Esophagus mucosa (tissue), 1 donor: ENCODE measurements at places on chromosomes 16 and 17. TPM values are rescaled to one million over a fixed set of nuclear protein-coding genes. Genes with fewer than 3 reads are reported as not detected.

- no peak for ATAC-seq
Observed at GRCh38 chr16:11010575-11011221, 66.3 kb downstream of the CLEC16A start.

DNA sequence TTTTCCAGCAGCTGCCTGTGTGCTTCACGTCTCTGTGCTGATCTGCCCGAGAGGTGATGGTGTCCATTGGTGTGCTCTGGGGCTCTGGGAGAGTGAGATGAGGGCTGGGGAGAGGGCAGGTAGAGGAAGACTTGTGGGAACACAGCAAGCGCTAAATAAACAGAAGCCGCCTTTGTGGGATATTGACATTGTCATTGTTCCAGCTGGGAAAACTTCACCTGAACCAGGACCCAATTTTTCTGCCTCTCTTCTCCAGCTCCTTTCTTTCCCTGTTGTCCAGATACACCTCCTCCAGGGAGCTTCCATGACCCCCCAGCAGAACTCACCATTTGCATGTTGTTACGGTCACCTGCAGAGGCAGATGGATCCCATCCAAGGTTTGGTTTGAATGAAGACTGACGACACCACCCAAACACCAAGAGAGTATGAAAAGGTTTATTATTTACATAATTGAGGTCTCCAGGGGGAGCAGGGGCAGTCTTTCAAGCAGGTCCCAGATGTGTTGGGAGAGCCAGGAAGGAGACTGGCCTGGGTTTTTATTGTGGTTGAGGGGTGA is 3.6 kb upstream of the ITGA3 start:
- no peak for ATAC-seq

DNA sequence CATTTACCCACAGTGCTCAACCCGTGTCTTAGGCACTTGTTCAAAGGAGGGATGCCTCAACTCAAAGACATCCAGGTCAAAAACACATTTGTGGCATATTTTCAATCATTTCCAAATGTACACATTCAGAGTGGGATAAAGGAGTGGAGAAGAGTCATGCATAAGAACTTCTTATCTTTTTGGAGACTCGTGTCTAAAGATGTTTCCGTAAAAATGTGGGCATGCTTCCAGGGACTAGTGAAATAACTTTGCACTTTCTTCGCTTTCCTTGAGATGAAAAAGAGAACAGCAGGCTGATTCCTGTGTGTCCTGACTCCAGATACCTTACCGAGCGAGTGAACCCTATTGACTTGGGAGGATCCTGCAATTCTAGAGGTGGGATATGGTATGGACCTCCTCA is 256.6 kb upstream of the KCNJ16 start:
- ATAC-seq: no peak

DNA sequence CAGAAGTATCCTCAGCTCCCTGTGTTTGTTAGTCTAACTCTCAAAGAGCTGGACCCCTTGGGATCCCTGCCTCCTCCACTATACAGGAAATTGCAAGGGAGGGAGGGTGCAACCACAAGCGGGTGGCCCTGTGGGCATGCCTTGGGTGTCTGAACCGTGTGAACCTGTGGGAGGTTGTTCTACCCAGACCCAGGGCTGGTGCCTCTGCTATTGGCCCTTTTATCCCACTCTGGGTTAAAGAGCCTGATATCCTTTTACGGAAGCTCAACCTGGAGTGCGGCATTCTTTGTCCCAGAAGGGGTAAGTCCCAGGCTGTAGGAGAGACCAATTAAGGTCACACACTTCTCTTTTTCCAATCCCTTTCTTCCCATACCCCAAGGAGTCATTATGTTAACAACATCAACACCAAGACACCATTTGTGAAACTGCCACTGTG is 53.4 kb downstream of the ARSG start:
- ATAC-seq: peak; percentile 27

DNA sequence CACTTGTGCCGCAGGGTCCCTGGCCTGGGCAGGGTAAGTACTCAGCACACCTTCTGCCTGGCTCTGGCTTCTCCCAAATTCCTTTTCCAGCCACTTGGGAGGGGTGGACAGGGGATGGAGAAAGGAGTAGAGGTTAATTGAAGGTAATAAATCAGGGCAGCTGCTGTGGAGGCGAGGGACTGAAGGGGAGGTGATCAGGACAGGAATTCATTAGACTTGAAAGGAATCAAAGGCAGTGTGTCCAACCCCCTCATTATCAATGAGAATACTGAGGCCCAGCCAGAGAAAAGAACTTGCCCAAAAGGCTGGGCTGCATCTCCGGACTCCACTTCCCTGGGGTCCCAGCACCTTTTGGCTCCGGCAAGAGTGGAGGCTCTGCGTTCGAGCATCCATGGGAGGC is 2.4 kb downstream of the SOST start:
- ATAC-seq: no peak

- ATAC-seq: peak; percentile 30
Observed at GRCh38 chr17:44024271-44024663, 9.5 kb upstream of the TMEM101 start.

Gene EVPL
- 175 TPM for total RNA-seq

DNA sequence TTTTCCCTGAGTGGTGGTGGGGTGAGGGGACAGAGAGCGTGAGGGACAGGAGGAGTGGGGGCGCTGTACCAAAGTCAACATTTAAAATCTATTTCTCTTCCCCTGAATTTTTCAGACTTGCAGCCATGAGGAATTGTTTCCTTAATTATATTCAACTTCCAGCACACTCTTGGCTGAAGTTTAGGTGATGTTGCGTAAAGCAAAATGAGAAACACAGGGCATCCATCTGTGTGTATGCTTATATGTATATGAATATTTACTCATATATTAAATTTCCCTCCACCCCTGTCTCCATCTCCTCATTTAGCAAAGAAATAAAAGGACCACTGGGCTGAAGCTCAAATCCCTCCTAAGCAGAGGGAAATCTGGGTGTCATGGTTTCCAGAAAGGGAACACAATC is 218.1 kb downstream of the XYLT1 start:
- ATAC-seq: no peak

DNA sequence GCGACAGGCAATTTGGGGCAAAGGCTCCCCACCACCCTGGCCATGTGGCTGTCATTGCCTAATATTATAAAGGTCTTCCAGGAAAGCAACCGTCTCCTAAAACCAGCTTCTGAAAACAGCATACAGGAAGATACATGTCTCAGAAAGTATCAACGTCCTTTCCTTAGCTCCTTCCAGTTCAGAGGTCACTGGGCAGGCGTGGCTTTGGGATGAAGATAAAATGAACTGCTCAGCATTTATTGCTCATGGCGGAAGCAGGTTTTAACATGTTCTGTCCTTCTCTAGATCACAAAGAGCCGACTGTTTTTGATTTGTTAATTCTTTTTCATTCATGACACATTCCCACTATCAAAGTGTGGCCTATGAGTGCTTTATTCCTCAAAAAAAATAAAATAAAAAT is 8.0 kb downstream of the CFAP20 start:
- ATAC-seq: peak; percentile 69

DNA sequence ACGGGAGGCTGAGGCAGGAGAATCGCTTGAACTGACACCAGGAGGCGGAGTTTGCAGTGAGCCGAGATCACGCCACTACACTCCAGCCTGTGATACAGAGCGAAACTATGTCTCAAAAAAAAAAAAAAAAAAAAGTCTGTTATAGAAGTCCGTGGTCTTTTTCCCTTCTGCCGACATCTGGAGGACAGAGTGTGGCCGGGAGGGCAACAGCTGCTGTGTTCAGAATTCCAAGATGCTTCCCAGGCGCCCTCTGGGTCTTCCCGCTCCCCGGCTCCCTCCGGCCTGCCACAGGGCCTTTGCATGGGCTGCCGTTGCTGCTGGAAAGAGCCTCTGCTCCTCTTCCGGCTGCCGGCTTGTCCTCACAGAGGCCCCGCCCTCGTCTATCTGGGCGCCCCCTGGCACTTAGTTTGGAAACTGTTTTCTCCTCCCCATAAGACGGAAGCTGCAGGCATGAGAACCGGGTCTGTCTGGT is 2.4 kb upstream of the CACNA1H start:
- no peak for ATAC-seq

Gene SEPHS2
- 21.6 TPM for total RNA-seq

DNA sequence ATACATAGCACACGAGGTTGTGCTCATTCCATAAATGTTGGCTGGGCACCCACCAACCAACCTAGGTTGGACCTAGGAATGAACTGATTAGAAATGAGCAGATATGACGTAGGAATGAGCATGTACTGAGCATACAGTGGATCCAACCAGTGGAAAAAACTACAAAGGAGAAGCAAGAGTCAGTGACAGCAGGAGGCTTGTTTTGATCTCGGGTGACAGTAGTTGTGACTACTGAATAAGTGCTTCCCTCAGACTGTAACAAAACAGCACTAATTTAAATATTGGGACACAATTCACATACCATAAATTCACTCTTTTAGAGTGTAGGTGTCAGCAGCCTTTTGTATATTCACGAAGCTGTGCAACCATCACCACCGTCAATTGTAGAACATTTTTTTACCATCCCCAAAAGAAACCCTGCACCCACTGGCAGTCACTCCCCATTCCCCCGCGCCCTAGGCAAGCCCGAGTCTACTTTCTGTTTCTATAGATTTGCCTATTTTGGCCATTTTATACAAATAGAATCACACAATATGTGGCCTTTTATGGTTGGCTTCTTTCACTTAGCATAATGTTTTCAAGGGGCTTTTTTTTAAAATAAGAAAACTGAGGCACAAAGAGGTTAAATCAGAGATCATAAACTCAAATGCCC is 7.0 kb downstream of the VAC14 start:
- ATAC-seq: no peak

GRCh38 chr16:68247400-68247799 is 2.2 kb downstream of the PLA2G15 start:
- no peak for ATAC-seq

Gene SLC47A2
- total RNA-seq: 0.92 TPM

DNA sequence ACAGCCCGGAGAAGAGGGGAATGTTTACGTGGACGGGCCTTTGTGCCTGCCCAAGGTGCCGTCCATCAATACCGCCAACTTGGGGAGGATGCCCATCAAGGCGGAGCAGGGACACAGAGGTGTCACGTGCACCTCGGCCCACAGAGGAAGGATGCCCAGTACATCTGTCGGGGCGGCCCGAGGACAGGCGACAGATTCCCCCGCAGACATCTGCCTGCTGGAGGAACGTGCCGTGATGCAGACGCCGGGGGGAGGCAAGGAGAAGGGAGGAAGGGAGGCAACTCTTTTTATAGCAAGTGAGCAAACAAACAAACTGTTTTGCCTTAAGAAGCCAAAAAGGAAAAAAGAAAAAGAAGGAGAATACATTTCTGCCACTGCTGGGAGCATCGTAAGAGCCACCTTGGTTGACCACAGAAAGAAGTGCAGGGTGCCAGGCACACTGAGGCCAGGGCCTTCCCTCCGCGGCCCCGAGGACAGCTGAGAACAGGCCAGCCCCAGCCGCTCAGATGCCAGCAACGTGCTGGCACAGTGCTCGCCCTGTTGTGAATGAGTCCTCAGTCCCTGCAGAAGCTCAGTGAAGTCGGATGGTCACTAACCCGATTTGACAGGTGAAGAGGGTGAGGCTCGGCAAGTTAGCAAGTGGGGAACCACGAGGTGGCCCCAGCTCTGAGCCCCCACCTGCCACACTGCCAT is 146.4 kb downstream of the RBFOX3 start:
- ATAC-seq: no peak

DNA sequence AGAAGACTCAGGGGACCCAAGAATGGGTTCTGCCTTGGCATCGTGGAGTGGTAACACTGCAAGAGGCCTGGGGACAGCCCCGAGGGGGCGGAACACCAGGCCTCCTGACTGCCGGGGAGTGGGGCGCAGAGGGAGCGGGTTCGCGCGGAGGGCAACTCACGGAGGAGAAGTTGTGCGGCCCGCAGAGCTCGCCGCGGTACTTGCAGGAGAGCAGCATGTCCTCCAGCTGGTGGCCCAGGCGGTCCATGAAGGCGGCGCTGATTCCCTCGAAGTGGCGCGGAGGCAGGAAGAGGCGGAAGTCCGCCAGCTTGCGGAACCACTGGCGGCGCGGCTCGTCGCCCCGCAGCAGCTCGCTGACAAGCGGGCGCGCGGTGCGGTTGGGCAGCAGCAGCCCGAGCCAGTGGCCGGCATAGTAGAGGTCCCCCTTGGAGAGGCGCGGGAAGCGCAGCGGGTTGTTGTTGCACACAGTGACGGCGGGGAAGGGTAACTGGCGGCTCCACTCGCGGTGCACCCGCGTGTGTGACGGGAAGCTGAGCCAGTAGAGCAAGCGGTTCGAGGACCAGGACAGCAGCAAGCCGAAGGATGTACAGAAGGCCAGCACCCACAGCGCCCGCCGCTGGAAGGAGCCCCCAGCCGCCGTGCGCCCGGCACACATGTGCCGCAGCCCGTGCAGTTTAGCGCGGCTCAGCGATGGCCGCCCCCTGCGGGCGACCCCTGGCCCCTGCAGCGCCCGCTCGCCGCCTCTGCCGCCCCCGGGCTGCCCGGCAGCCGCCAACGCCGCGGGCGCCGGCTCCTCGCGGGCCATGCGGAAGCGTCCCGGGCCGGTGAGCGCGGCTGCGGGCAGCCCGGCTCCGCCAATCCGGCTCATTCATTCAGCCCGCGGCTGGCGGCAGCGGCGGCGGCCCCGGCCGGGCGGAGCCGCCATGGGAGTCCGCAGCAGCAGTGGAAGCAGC is 1.6 kb downstream of the ASIC2 start:
- ATAC-seq: no peak

Gene DRC7
- not detected for total RNA-seq

Gene TOP2A
- 56.1 TPM for total RNA-seq

DNA sequence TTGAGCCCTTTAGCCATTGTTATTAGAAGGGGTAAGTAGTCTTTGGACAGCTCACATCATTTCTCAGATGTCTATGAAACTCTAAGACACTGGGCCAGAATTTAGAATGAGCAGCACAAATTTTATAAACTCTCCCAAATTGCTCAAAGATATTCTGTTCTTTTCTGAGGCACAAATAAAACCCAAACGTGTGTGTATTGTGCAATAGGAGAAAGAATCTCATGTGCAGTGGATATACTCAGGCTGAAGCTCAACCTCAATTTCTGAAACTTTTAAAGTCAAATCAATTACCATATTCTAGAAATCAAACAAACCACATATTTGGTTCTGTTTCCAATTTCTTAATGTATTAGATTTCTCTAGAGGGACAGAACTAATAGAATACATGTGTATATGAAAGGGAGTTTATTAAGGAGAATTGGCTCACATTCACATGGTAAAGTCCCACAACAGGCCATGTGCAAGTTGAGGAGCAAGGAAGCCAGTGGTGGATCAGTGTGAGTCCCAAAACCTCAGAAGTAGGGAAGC is 403.6 kb downstream of the RBFOX1 start:
- no peak for ATAC-seq

GRCh38 chr16:19177111-19177739 is 9.2 kb downstream of the SYT17 start:
- ATAC-seq: no peak

Gene PLA2G10
- total RNA-seq: not detected

- ATAC-seq: no peak
Observed at GRCh38 chr16:49773534-49774475, 82.1 kb downstream of the ZNF423 start.

Gene PRMT7
- total RNA-seq: 14.8 TPM

GRCh38 chr16:17194190-17194780 is 276.5 kb downstream of the XYLT1 start:
- ATAC-seq: peak; percentile 36

DNA sequence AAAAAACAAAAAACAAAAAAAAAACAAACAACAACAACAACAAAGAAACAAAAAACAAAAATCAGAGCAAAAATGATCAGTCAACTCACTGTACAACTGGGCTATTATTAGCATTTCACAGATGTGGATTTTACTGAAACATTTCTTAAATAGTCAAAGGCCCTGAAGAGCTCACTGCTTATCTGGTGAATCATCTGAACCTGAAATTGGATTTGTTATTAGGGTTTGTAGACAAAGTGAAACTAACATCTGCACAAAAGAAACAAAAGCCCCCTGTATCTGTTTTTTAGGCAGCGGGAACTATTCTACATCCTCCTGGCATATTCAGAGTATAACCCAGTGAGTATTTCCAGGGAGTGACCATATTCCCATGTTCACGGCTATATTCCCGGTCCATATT is 32.6 kb upstream of the KSR1 start:
- ATAC-seq: no peak

Gene SPATA22
- total RNA-seq: not detected
